Activated T-cell treated with anti-CD3 and anti-CD28 coated beads, Interleukin-2, amount 50 U/mL, for 72 hours (primary cell): ENCODE measurements at places on chromosomes 11 and 22.

DNA sequence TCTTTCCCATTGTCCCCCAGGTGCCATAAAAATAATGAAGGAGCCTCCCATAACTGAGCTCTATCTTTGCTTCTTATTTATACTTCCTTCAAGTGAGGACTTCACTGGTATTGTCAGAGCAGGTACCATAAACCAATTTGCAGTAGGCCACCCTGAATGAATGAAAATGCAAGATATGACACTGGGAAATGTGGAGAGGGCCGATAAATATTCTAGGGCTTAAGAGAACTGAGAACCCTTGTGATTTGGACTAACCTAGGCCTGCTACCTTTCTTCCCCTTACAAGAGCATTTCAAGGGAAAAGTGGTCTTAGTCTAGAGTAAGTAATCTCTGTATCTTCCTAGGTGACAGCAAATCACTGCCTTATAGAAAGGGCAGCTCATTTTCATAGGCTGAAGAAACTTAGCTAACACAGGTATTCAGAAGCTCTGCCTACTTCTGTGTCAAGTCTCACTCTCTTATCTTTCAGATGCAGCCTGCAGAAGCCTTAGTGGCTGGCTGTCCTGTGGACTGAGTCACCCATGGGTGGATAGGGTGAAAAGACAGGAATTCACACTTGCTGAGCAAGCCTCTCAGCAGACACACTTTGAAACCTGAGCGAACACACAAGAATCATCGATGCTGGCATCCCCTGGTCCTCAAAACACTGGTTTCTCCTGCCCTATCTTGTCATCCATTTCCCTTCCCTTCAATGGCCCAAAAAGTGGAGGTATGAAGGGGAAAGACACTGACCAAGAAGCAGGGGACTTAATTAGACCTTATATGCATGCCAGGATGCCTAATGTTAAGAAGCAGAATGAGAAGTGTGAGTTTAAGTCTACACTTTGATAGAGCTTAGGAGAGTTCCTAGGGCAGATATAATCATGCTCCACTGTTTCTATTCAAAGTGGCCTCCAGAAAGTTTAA, 15.2 kb downstream of the NRIP3 start:
- no peak overlapping the region for H3K4me3 ChIP-seq
- peaks cover 26% of the 10 kb centered on the region for H3K27me3 ChIP-seq
- H3K36me3 ChIP-seq = no peaks in the 10 kb centered on the region
- H3K4me1 ChIP-seq = peaks cover 5% of the 10 kb centered on the region

DNA sequence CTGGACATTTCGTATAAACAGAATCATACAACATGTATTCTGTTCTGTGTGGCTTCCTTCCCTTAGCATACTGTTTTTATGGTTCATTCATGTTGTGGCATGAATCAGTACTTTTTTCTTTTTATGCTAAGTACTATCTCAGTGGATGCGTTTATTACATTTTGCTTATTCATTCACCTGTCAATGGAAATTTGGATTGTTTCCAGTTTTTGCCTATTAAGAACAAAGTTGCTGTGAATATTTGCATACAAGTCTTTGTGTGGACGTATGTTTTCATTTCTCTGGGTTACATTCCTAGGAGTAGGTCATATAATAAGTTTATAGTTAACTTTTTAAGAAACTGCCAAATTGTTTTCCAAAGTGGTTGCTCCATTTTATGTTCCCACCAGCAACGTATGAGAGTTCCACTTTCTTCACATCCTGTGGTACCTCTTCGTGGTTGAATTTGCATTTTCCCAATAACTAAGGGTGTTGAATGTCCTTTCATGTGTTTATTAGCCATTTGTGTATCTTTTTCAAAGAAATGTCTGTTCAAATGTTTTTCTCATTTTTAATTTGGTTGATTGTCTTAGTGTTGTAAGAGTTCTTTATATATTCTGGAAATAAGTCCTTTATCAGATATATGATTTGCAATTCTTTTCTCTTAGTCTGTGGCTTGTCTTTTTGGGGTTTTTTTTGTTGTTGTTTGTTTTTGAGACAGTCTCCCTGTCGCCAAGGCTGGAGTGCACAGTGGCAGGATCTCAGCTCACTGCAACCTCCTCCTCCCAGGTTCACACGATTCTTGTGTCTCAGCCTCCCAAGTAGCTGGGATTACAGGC, 46.0 kb upstream of the MICAL2 start:
- no peak overlapping the region for H3K4me3 ChIP-seq
- H3K27ac ChIP-seq = no peak overlapping the region

DNA sequence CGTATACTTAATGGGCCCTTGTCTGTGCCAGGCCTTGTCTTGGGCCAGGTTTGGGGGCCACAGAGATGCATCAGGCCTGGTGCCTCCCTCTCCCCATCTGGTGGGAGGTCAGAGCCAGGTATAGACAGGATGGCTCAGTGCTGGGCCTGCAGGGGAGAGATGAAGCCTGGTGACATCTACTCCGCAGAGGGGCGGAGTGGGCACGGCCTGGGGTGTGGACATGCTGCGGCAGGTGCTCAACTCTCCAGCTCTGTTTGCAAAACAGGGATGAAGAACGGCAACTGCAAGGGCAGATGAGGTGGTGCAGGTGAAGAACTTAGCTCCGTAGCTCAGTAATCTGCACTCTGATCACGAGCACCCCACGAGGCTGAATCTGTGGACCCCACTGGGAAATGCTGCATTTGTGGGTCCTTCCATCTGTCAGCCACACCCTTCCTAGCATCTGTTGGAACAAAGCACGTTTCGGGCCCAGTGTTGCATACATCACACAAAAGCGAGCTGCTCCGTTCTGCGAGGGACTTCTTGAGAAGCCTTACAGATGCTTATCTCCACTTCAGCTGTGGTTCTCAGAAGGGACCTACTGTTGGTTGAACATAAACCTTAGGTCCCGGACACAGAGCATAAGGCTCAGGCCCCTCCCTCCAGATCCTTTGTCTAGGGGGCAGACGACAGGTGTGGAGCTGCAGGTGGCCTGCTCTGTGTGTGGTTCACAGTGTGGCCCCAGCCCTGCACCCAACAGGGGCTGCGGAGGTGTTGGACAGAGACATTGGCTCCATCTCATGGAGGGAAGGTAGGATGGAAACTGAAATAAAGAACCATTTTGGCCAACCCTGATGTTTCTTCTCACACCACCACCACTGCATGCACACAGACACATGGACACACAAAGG, 78.3 kb downstream of the LRRC32 start:
- no peaks in the 10 kb centered on the region for H3K27me3 ChIP-seq
- peak; percentile 14 for DNase-seq
- no peak overlapping the region for H3K27ac ChIP-seq
- H3K4me1 ChIP-seq = peaks cover 58% of the 10 kb centered on the region

DNA sequence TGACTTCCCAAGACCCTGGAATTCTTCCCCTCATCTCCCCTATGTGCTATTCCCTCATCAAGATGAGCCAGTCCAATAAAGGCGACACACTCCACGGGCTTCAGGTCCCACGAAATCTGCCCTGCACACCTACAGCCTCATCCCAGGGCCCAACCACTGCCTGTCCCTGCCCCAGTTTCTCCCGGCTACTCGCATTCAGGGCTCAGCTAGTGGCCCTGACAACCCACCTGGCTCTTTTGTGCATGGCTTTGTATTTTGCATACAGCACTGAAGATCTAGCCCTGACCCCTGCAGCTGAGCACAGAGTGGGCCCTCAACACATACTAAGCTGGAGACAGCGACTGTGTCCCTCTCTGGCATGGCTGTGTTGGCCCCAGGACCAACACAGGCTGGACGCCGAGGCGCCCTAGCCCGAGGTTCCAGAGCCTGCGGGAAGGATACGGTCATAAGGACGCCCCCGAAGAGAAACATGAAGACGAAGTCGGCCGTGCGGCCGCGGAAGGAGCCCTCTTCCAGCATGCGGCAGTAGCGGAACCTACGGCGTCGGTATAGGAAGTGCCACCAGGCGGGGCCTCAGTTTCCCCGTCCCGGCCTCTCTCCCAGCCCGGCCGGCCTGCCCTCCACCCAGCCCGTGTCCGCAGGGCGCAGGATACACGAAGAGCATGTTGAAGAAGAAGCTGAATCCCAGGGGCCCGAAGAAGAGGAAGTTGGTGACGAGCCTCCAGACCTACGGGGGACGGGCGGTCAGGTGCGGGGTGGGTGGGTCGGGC, 710 bp downstream of the DERL3 start:
- H3K4me3 ChIP-seq = peak overlapping the region; percentile 98
- H3K27ac ChIP-seq = peak overlapping the region; percentile 94
- peak; percentile 19 for DNase-seq

GRCh38 chr22:36493690-36494110, 12.3 kb upstream of the TXN2 start:
- H3K27ac ChIP-seq = no peak overlapping the region
- H3K27me3 ChIP-seq = no peaks in the 10 kb centered on the region
- no peaks in the 10 kb centered on the region for H3K4me1 ChIP-seq
- H3K36me3 ChIP-seq = peaks cover 2% of the 10 kb centered on the region

DNA sequence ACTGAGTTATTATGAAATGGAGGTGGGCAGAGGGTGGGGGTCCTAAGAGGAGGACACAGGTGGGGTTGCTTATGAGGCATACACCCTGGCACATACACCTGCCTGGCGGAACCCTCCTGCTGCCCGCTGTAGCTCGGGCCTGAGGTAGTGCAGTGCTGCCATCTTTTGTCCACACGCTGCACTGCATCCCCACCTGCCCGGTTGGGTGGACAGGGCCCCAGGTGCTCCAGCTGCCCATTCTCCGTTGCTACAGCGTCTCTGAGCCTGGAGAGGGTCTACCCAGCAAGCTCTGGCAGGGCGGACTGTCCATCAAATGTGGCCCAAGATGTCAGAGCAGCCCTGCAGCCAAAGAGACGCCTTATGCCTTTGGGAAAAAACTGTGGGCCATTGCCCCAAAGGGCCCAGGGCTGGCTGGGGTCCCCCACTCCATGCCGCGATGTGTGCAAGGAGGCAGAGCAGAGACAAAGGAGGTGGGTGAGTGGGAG, 131.2 kb downstream of the BUD13 start:
- peaks cover 7% of the 10 kb centered on the region for H3K27me3 ChIP-seq
- no peak overlapping the region for H3K4me3 ChIP-seq
- DNase-seq = peak; percentile 25
- H3K36me3 ChIP-seq = no peaks in the 10 kb centered on the region
- H3K4me1 ChIP-seq = no peaks in the 10 kb centered on the region
- no peak overlapping the region for H3K27ac ChIP-seq

GRCh38 chr11:31521497-31522150, 12.1 kb downstream of the ELP4 start:
- H3K36me3 ChIP-seq = no peaks in the 10 kb centered on the region
- H3K27ac ChIP-seq = no peak overlapping the region

- peaks cover 45% of the 10 kb centered on the region for H3K27me3 ChIP-seq
- H3K27ac ChIP-seq = no peak overlapping the region
- DNase-seq = no peak
- H3K36me3 ChIP-seq = no peaks in the 10 kb centered on the region
- H3K4me3 ChIP-seq = no peak overlapping the region
- H3K4me1 ChIP-seq = no peaks in the 10 kb centered on the region
Measured at GRCh38 chr11:19996571-19996970, 163.7 kb downstream of the DBX1 start.

GRCh38 chr11:34176751-34177209, 71.4 kb downstream of the NAT10 start:
- H3K27me3 ChIP-seq = peaks cover 7% of the 10 kb centered on the region
- no peak for DNase-seq
- no peak overlapping the region for H3K27ac ChIP-seq
- no peak overlapping the region for H3K4me3 ChIP-seq
- H3K36me3 ChIP-seq = no peaks in the 10 kb centered on the region

DNA sequence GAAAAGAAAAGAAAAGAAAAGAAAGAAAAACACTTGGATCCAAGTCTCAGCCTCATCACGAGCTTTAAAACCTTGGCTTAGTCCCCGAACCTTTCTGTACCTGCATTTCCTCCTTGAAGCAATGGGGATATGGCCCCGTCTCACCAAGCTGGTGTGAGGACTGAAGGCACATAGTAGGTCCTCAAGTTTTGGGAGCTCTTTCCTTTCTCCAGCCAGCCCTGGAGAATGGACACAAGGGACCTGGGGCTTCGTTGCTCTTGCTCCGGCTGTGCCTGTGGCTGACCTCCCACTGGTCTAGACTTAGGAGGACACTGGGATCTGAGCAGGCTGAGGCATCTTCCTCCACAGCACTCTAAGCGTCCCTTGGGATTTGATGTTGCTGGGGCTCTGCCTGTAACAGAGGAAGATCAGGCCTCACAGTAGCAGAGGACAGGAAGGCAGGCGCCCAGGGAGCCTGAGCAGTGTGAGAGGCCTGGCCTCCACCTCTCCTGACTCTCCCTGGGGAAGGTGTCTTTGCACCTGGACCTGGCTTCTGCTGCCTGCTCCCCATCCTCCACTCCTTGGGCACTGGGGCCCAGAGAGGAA, 32.8 kb downstream of the KCNC1 start:
- H3K27ac ChIP-seq = no peak overlapping the region
- no peak for DNase-seq
- H3K27me3 ChIP-seq = no peaks in the 10 kb centered on the region
- no peak overlapping the region for H3K4me3 ChIP-seq

GRCh38 chr11:84780689-84781293, 846.4 kb downstream of the DLG2 start:
- H3K36me3 ChIP-seq = no peaks in the 10 kb centered on the region
- no peak overlapping the region for H3K27ac ChIP-seq
- no peaks in the 10 kb centered on the region for H3K4me1 ChIP-seq
- H3K4me3 ChIP-seq = no peak overlapping the region
- no peaks in the 10 kb centered on the region for H3K27me3 ChIP-seq

DNA sequence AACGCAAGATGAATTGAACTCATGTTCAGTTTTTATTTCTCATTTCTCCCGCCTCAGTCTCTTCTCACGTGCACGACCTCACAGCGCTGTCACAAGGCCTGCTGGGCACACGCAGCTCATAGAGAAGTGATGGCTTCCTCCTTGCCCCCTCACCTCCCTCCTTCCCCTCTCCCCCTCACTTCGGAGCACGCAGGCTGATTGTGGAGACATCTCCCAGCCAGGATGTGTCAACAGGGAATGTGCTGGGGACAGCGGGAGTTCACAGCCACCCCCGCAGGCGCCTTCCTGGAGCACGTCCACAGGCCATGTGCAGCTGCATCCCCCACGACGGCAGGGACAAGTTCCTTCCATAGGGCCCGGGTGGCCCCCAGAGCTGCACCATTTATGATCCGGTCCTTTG, 29.1 kb upstream of the KRTAP5-6 start:
- H3K27ac ChIP-seq = no peak overlapping the region
- H3K4me1 ChIP-seq = no peaks in the 10 kb centered on the region
- H3K27me3 ChIP-seq = peaks cover 35% of the 10 kb centered on the region

GRCh38 chr22:50261615-50262459, at the start of gene MAPK12:
Gene MAPK12, minus strand, starts transcription at chr22:50261683. Its CDS starts 174 bp downstream, at chr22:50261509.
- peak within 1 kb of the TSS; percentile 62 for H3K4me3 ChIP-seq
- H3K4me1 ChIP-seq = peaks cover 8% of the 10 kb centered on the region
- no peaks in the 10 kb centered on the region for H3K36me3 ChIP-seq
- H3K27ac ChIP-seq = no peak within 1 kb of the TSS
- peaks cover 11% of the 10 kb centered on the region for H3K27me3 ChIP-seq

GRCh38 chr22:46454504-46455269, 82.7 kb downstream of the CELSR1 start:
- H3K27ac ChIP-seq = no peak overlapping the region
- H3K4me3 ChIP-seq = no peak overlapping the region
- H3K4me1 ChIP-seq = no peaks in the 10 kb centered on the region
- no peak for DNase-seq
- no peaks in the 10 kb centered on the region for H3K36me3 ChIP-seq

- H3K27ac ChIP-seq = no peak overlapping the region
- H3K36me3 ChIP-seq = no peaks in the 10 kb centered on the region
- H3K4me1 ChIP-seq = peaks cover 13% of the 10 kb centered on the region
- no peak for DNase-seq
- no peak overlapping the region for H3K4me3 ChIP-seq
- peaks cover 43% of the 10 kb centered on the region for H3K27me3 ChIP-seq
Measured at GRCh38 chr11:124724979-124725718, 14.6 kb upstream of the NRGN start.
